ENCODE measurements at places on chromosomes 5 and 9.
A peak's percentile ranks its signal among the peaks of the same experiment; 100 is the strongest.

DNA sequence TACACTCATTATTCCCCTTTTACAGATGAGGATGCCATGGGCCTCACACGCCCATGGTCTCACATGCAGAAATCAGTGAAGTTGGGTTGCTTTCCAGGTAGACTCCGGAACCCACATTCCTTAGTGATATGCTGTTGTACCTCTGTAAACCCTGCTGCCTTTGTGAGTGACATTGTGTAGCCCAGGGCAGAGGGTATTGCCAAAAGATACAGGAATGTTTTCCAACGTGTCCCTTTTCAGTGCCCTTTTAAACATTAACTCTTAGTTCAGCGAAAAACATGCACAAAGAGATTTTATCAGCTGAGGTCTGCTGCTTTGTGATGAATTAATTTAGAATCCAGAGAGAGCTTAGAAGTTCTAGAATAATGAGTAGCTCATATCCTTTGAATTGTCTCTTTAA, 38.3 kb upstream of the TRMT10B start:
- no peak for DNase-seq

GRCh38 chr9:119091074-119091473, 278.2 kb downstream of the BRINP1 start:
- DNase-seq = no peak

- peak; percentile 79 for DNase-seq
These were observed 27.0 kb upstream of the ERGIC1 start for GRCh38 chr5:172806897-172807672.

DNA sequence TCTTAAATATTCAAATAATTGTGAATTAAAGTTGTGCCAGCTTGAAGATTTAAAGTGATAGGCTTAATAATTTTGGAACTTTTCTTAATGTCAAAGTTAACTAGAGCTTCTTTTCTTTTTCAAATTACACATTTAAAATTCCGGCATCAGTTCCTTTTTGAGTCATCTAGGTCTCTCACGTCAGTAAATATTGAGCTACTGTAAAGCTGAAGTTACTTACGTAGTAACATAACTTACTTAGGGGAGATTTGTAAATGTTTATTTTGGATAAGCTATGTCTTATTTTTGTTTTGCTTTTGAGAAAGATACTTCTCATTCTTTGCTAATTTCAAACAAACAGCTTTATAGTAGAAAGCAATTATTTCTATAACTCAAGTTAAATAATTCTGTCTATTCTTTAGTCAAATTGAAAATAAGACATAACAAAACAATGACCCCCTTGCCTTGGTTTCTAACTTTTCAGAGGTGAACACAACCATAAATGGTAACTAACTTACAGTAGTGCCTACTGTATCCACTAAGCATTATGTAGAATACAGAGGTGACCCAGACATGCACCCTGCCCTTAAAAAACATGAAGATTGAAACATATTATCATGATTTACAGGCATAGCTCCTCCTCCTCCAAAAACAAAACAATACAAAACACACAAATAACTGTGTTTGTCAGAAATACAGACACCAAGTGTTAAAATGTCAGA, 29.8 kb downstream of the CD274 start:
- no peak for DNase-seq

- no peak for DNase-seq
These were observed 36.4 kb upstream of the CPEB4 start for GRCh38 chr5:173851595-173852243.

DNA sequence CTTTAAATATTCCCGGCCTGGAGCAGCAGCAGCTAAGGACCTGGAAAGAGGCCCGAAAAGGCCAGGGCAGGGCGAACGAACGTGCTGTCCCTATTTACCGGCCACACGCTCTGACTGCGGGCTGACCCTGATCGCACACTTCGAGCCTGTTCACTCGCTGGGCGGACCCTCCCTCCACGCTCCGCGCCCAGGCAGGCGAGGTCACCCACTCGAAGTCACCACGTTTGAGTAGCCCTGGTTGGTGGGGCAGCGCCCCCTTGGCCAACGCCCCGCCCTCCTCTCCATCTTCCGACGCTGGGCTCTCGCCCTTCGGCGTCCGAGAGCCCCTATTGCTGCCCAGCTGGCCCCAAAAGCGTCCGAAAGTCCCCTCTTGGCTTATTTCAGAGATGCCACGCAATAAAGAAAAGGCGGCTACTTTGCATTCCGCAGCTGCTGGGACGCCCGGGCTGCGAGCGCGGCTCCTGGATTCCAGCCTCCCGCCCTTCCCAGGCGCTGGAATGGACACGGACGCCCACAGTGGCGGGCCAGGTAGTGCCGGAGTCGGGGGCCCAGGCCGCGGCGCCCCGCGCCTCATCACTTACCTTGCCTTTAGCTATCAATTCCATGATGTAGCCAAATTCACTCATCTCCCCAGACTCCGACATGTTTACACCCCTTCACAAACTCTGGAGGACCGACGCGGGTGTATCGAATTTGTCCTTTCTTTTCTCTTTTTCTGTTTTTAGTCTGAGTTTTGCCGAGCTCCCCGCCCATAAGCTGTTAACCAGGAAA, 9.9 kb upstream of the TRIM36 start:
- peak; percentile 24 for DNase-seq

DNA sequence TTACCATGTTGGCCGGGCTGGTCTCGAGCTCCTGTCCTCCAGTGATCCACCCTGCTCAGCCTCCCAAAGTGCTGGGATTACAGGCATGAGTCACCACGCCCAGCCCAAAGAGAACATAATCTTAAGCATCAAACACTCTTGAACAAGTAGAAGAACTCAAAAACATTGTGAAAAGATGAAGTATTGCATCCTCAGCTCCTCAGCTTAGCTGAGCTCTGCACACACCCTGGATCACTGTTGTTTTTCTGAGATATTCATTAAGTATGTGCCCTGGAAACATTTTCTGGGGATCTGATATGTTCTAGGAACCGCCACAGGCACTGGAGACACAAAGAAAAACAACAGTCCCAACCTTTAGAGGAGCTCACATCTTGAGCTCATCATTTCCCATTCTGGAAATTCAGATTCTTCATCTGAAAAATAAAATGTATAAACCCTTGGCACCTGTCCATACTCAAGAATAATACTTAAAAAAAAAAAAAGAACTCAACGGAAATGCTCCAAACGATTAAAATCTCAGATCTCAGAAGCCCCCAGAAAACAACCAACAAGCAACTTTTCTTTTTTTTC, 62.2 kb upstream of the ZNF462 start:
- no peak for DNase-seq

DNA sequence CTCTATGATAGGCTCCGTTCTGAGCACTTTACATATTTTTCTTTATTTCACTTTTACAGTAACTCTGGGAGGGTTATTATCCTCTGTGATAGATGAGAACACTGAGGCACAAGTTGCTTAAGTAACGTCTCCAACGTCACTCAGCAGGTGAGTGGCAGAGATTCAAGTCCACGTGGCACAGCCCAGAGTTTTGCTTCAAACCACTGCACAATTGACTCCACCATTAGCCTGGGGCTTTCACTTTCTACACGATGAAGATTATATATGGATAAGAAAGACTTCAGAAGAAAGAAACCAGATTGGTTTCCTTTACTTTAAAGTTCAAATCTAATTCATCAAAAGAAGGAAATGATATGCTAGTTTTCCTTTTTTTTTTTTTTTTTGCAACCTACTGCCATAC, 245.9 kb downstream of the SYK start:
- DNase-seq = no peak

- no peak for DNase-seq
These were observed 272.2 kb downstream of the AUH start for GRCh38 chr9:91089405-91090129.

DNA sequence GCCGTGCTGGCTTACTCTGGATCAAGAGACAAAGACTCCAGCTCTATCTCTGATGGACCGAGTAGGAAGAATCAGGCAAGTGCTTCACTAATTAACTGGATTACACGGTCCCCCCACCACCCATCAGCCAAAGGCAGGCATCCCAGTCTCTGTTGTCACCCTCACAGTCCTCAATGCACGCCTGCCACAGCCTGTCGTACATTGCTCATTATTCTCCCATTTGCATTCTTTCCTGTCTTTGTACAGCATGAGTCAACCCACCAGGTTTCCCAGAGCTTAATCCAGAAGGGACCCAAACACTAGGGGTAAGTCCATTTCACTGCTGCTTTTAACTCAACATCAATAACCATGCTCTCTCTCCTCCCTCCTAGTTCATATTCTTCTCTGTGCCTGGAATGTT, 44.4 kb downstream of the PCA3 start:
- DNase-seq = no peak

DNA sequence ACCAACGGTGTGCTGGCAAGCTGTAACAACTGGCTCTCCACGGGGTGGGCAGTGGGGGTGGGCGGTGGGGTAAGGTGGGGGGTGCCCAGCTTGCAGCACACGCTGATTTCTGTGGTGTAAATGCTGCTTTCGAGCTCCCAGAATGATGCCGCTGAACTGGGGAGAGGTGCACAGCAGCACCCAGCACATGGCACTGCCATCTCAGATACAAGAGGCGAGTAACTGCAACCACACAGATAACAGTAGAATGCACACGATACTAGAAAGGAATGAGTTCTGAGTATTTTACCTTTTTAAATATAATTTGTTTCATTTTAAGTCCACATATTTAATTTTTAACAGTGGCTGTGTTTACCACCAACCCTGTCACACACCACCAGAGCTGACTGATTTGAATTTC, 87.9 kb downstream of the SEMA4D start:
- no peak for DNase-seq

DNA sequence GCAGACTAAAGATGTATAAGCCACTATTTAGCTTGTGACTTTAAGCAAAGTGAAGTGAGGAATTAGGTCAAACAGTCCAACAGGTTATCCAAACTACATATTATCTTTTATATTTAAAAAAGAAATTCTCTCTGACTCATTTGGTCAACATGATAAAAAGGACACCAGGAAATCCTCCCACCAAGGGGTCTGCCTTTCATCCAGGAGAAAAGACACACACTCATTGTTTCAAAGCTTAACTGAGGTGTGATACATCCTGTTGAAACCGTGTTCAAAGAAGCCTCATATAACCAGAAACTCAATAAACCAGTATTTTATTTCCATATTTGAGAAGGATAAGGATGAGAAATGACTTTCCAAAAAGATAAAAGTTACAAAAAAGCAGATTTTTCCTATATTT, 417.1 kb downstream of the HCN1 start:
- DNase-seq = no peak

- DNase-seq = no peak
These were observed 56.2 kb downstream of the SYK start for GRCh38 chr9:90857855-90858254.

DNA sequence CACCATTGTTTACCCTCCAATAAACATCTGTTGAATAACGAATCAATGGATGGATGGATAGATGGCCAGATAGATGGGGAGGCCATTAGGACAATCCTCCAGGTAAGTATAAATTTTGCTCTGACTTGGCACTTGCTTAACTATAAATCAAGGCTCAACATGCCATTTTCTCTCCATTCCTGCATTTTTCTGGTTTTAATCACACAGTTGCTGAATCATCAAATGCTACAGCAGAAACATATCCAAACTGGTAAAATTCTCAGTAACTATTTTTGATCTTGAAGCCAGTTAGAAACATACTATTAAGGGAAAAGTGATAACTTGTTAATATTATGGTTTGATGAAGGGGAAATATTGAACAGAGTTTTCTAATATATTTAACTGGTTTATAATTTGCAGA, 71.5 kb upstream of the MTAP start:
- no peak for DNase-seq

GRCh38 chr5:181008136-181008535, 19.5 kb downstream of the BTNL3 start:
- DNase-seq = no peak

DNA sequence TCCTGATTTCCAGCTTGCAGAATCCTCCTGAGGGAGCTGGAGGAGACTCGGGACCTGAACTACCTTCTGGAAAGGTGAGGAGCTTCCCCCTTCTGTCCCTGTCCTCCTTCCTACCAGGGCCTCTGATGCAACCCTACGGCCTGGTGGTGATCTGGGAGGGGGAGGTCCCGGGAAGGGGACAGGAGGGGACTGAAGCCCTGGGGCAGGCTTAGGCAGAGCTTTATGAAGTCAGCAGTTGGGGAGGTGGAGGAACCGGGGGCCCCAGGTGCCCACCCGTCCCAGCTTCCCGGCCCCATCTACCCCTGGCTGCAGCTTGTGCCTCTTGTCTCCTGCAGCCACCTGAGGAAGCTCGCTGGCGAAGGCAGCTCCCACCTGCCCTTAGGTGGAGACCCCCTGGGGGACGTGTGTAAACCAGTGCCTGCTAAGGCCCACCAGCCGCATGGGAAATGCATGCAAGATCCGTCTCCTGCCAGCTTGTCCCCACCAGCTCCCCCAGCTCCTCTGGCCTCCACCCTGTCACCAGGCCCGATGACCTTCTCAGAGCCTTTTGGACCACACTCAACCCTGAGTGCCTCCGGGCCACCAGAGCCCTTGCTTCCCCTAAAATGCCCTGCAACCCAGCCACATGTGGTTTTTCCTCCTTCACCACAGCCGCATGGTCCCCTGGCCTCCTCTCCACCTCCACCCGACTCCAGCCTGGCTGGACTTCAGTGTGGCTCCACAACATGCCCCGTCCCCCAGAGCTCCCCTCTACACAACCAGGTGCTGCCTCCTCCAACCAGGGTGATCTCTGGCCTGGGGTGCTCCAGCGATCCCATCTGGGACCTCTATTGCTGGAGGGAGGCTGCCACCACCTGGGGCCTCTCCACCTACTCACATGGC, 2.1 kb downstream of the SPATA31E1 start:
- DNase-seq = no peak

- DNase-seq = no peak
These were observed 92.9 kb downstream of the SPATA31D1 start for GRCh38 chr9:82081496-82081895.

DNA sequence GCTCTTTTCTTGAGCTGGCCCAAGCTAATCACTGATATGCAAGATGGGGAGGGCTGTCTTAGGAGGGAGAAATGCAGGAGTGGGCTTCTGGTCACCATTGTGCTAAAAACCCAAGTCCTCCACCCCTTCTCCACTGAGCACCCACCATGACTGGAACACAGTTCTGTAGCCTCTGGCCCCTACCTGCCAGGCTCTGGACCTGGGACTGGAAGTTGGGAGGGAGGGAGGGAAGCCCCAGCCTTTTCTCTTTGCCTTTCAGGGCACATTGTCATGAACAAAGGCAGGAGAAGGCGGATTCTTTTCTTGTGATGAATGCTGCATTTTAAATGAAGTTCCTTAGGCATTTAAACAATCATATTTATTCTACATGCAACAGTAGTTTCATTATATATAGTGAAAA, 559.1 kb upstream of the TRPC7 start:
- no peak for DNase-seq

DNA sequence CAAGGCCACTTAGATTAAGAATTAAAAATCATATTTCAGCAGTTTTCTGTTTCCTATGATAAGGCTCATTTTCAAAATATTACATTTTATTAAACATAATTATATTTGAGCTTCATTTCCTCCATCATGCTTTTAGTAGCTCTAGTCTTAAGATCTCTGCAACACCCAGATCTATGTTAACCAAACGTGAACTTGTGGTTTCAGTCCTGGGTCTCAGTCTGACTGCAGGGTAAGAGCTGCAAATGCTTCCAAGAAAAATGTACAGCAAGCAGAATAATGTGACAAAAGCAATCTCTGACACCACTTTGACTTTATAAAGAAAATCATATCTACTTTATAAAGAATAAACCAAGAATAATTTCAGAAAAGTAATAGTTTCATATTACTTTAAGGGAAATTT, 512.4 kb downstream of the SEMA5A start:
- no peak for DNase-seq
